ENCODE measurements at places on chromosomes 7 and 10.

DNA sequence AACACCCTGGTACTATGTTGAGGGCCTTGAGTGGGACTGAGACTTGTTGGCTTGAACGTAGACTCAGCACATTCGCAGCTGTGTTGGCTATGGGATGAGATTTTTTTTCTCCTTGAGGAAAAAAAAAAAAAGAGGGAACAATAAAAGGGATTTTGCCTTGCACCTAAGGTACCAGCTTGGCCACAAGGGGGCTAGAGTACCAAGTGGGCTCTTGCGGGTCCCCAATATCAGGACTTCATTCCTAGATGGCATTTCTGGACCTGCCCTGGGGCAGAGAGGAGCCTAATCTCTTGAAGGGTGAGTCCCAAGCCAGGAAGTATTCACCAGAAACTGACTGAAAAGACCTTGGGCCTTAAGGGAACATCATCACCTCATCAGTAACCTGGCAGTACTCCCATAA is 1083.6 kb upstream of the PHF14 start:
- DNase-seq, result no peak

DNA sequence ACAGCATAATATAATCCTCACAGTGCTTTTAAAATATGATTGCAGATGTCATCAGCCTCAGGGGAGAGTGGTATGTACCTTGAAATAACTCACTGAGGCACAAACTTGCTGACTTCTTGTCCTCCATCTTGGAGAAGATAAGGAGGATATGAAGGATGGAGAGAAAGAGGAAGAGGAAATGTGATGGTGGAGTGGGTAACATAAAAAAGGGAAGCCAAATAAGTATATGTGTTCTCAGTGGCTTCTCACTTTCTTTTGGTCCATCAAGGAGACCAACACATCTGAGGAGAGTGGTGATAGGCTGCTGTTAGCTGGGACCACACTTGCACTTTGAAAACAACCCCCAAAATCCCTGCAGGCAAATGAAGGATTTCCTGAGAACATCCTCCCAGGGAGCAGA is 21.6 kb upstream of the ZNF37A start:
- no peak for DNase-seq

- DNase-seq, result no peak
Observed at GRCh38 chr7:3028071-3028757, 15.5 kb downstream of the CARD11 start.

DNA sequence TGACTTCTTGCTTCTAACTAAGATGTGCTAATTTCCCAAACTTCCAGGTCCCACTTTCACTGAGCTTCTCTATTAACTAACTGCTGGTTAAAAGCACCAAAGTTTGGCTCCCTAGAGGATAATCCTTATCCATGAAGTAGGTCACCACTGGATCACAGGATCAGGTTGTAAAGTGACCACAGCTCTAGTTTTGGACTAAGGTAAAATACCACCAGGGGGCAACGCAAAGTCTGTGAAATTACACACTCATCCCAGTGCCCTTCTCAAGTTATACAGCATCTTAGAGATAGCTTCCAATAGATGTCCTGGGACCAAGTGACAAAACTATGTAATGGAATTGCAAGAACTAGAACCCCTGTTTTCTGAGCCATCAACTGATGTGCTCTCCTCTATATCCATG is 116.4 kb upstream of the ASAH2 start:
- no peak for DNase-seq

- no peak for DNase-seq
Observed at GRCh38 chr7:129689995-129690581, 78.6 kb downstream of the NRF1 start.

- no peak for DNase-seq
Observed at GRCh38 chr10:29783201-29783947, 148.6 kb upstream of the SVIL start.

DNA sequence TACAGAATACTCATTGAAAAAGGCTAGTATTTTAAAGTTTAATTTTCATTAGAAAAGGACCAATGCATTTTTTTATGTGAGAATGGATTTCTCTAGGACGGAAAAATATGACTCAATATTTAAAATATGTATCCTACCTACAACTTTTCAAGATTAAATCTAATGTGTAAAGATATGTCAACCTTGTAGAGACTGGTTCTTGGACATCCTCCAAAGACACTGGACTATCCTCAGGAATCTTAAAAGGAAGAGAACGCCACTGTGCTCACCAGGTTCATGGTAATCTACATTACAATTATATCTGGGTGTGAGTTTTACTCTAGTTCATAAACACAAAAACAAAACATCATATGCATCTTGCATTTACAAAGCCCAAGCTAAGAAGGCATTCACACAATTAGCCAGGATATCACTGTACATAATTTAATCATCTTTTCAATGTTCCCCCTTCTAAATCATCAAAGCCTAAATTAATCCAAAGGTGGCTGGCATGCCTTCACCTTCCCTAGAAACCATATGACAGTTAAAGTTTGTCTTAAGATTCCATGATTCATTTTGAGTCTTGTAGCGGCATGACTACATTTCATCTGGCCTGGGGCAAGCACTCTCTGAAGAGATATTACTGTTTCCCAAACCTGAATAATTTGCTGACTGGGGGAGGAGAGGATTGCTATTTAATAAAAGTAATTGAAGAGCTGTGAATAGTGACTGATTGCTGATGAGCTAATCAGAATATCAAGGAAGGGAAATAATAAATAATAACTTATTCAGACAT is 12.0 kb downstream of the SGCE start:
- DNase-seq, result no peak

- no peak for DNase-seq
Observed at GRCh38 chr7:141012696-141013344, 1.9 kb downstream of the MRPS33 start.

DNA sequence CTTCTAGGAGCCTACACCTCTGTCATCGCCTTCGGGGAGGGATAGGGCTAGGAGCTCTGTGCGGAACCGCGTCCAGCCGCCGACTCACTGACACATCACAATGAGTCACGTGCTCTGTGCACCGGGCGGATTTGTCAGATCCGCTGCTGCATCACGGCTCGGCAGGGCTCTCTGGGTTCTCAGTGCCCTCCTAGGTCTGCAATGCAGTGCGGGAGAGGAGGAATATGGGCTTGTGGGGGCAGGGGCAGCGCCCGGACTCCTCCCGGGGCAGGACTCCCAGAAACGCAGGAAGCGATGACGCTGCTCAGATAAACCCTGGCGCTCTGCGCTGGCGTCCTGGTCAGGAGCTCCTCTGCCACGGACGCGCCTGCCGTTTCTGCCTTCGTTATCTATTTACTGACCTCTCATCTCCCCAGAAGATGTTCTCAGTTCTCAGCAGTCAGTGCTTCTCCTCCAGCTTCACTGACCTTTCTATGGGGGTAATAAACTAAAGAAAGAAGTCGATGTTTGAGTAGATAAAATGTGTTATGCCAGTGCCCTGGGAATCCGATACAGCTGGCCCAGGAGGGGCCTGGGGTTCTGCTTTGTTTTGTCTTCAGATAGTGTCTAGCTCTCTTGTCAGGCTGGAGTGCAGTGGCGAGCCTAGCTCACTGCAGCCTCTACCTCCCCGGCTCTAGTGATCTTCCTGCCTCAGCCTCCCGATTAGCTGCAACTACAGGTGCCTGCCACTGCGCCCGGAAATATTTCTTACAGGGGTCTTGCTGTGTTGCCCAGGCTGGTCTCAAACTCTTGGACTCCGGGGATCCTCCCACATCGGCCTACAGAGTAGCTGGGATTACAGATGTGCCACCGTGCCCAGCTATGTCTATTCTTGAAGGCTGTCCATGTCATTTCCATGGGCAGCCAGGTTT is 22.8 kb upstream of the ITGB1 start:
- DNase-seq, result peak; percentile 27

DNA sequence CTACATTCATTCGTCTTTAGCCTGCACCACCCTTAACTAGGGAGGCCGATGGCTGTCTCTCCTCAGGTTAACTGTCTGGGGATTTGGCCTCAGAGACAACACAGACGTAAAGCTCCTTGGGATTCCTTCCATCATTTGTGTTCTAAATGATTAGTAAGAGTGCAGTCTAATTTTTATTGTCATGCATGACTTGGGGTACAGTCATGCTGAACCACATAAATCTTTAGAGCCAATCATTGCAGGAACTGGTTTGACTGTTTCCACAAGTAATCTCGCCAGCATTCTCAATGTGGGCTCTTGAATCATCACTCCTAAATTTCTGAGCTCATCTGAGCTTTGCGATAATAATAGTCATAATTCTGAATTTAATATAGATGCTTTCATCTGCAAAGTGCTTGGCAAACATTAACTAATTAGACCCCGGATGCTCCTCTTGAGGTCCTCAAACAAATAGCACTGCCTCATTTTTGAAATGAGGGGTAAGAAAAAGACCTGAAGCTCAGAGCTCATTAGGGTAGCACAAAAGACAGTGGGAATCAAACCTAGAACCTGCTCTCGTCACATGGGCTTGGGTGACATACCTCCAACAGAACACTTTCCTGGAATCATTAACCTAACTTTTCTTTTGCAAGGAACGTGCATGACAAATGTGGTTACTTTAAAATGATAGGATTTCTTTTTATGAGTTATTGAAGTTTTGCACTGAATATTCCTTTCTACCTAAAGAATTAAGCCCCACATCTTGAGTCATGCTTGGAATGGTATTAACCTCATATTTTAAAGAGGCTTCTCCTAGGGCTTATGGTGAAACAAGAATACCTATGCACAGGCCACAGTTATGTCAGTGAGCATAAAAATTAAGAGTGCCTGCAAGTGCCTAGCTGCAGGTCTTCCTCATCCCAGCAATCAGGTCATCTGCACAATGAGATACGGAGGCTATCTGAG is 118.9 kb upstream of the NRP1 start:
- DNase-seq, result no peak

DNA sequence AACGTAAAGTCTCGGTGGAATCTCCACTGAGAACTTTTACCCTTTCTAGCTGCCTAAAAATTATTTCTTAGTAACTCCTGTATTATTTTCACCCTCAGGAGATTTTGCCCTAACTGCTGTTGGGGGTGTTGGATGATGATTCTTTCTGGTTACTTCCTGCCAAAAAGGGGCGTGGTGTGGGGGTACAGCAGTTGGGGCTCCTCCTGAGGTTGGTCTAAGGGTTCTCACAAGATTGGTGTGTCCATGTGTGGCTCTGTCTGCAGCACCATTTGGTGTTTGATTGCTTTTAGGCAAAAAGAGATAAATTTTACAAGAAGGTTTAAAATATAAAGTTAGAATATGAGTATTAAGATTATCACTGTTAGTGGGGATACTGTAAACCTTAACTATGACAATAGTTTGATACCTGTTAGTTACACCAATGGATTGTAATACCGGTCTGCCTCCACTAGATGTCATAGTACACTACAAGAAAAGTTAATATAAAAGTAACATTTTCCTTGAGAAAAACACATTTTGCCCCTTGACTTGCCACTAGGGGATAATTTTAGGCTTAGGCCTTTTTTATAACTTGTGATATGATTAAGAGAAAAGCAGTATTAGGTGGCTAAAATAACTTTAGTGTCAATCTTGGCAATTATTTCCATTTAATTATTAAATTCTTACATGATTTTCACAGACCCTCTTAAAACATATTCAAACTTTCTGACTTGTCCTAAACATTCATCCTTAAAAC is 928.7 kb downstream of the IPMK start:
- DNase-seq, result no peak

GRCh38 chr7:35418716-35419390 is 165.0 kb upstream of the TBX20 start:
- no peak for DNase-seq

DNA sequence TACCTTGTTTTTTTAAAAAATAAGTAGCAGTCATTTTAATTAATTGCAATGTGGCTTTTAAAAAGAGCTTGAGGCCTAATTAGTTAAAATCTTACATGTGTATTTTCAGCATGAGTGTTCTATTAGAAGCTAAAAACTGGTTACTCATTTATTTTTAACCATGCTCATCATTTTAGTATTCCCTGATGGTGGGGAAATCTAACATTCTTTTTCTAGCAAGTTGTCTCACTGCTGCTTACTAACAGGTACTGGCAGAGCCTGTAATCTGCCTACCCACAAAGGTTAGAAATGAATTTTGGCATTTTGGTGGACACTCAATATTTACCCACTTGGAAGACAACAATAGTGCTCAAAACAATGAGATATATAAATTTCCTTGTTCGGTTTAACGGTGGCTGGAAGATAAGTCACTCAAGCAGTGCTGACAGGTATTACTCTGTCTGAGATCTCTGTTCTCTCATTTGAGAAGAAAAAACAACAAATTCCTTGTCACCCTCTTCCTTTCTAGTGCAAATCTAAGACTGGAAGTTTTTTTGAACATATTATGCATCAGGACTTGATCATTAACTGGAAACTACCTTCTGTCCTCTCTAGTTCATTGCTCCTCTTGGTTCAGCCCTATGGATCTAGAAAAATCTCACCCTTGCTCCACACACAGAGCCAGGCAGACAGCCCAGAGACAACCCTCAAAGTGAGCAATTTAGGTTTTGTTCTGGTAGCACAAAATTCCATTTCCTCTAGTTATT is 83.3 kb downstream of the VWDE start:
- DNase-seq, result no peak

- no peak for DNase-seq
Observed at GRCh38 chr7:94080551-94080950, 76.4 kb upstream of the BET1 start.

GRCh38 chr7:43834463-43835251 is 34.7 kb downstream of the MRPS24 start:
- no peak for DNase-seq

All from substantia nigra (tissue), 51 donors.